ENCODE measurements at places on chromosomes 12 and 14.

DNA sequence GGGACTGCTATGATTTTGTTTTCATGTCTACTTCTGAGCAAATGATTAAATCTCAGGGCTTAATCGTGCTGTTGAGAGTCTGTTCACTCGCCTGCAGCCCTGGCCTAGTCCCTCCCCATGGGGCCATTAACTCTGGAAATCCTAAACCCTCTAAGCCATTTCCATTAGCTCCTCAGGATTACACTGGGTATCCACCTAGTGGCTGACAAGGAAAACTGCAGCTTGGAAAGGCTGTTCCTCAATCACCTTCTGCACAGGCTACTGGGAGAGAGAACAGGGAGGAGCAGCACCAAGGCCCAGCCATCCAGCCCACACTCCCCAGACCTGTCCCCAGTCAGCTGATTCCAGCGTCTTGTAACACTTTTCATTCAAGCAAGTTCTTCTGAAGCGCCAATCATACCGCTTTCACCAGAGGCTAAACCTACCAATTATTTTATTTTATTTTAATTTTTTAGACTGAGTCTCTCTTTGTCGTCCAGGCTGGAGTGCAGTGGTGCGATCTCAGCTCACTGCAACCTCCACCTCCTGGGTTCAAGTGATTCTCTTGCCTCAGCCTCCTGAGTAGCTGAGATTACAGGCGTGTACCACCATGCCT is 48.7 kb downstream of the NEUROD4 start:
- DNase-seq: peak; percentile 31

GRCh38 chr12:24751181-24751580 is 197.7 kb downstream of the BCAT1 start:
- DNase-seq: no peak

DNA sequence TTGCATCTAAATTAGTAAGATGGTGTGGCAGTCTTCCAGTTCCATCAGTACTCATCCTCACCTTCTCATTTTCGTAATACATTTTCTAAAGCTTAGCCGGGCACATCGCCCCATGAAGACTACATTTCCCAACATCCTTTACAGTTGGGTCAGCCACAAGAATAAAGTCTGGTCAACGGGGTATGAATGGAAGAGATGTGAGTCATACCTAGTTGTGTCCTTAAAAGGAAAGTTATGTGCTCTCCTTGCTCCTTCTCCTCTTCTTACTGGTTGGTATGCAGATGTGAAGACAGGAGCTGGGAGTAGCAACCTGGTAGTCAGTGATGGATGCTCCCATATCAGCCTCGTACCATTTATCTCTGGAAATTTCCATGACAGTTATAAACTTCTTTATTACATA is 35.9 kb upstream of the EGLN3 start:
- DNase-seq: peak; percentile 83

DNA sequence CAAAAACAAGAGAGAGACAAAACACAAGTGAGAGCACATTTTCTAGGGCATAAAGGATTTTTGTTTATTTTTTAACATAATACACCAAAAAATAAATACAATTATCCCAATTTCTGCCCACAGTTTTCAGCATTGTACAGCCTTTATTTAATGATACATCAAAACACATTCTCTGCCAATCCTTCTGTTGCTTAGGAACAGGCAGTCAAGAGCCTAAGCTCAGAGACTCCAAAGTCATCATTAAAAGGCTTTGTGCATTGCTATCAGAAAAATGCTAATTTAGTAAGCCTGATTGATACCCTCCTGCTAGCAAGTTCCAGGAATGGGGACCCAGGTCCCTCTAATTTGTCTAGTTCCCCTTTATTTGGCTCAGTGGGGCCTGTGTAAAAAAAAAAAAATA is 536.5 kb downstream of the RPS29 start:
- DNase-seq: no peak

- no peak for DNase-seq
Observed at GRCh38 chr14:61549425-61549824, 145.9 kb upstream of the HIF1A start.

DNA sequence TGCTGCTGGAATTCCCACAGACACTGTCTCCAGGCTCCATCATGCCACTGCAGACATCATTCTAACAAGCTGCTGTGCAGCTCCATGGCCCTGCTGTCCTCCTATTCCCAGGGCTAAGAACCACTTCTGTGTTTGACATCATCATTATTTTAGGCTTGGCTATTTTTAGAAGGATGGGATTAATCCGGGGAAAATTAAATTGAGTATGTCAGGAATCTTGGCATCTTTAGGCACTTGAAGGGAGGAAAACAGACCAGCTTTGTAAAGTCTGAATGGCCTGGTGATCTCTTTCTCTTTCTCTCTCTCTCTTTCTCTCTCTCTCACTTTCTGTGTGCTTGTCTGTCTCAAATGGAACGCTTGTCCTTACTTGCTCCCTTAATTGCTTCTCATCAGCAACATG is 568.3 kb upstream of the FLRT2 start:
- DNase-seq: no peak

DNA sequence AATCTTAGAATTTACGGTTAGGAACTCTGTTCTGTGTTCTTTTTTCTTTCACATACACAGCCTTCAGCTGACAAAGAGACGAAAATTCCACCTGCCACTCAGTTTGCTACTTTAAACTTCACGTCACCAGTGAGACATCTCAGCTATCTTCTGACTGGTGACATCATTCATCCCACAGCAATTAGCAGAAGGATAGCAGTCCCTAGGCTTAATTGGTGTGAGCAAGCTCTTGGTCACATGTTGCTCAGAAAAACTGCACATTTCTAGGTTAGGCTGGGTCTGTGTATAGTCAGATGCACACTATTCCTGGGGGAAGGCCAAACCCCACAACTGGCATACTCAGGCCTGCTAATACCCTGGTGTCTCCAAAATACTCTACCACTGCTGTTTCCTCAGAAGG is 23.9 kb downstream of the SLC7A7 start:
- no peak for DNase-seq

GRCh38 chr14:43687921-43688320 is 819.2 kb downstream of the FSCB start:
- DNase-seq: peak; percentile 9

DNA sequence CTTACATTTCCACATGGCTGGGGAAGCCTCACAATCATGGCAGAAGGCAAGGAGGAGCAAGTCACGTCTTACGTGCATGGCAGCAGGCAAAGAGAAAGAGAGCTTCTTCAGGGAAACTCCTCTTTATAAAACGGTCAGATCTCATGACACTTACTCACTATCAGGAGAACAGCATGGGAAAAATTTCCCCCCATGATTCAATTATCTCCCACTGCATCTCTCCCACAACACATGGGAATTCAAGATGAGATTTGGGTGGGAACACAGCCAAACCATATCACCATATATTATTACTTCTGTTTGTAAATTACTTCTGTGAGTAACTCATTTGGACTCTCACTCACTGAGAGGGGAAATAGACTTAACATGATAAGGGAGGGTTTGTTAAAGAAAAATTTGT is 1496.8 kb upstream of the TMEM132C start:
- DNase-seq: no peak

- no peak for DNase-seq
Observed at GRCh38 chr12:12326262-12326661, 23.8 kb downstream of the MANSC1 start.

DNA sequence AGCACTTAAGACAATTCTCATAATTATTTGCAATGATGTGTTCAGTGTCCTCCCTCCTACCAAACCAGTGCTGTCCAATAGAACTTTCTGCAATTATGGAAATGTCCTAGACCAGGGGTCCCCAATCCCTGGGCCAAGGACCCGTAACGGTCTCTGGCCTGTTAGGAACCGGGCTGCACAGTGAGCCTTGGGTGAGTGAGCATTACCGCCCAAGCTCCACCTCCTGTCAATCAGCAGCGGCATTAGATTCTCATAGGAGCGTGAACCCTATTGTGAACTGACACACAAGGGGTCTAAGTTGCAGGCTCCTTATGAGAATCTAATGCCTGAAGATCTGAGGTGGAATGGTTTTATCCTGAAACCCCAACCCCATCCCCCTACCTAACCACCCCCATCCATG is 3.9 kb downstream of the SVOP start:
- DNase-seq: no peak

GRCh38 chr14:103133210-103134140 is 10.2 kb downstream of the TNFAIP2 start:
- no peak for DNase-seq

- no peak for DNase-seq
Observed at GRCh38 chr12:106315523-106315922, 13.0 kb downstream of the TCP11L2 start.

All from astrocyte of the cerebellum (primary cell).